ENCODE measurements at places on chromosomes 5 and 9. TPM values are rescaled to one million over a fixed set of nuclear protein-coding genes. Genes with fewer than 3 reads are reported as not detected.

DNA sequence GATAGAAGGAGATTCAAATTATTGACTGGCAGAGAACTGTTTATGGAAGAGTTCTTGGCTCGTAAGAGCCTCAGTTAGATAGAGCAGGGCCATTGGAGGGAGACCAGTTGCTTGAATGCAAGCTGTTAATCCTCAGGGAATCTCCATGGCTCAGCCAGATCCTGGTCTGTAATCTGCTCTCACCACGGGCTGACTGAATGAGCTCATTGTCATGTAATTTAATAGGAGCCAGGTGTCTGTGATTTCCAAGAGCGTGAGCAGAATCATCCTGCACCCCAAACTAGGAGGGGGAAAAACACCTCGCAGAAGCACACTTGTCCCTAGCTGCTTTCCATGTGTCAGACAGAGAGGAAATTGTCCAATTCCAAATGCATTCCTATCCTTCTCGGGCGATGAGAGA is 19.1 kb upstream of the KCNMB1 start:
- no peaks in the 10 kb centered on the region for H3K4me1 ChIP-seq
- H3K36me3 ChIP-seq = no peaks in the 10 kb centered on the region
- no peak overlapping the region for H3K4me3 ChIP-seq
- H3K27ac ChIP-seq = no peak overlapping the region

DNA sequence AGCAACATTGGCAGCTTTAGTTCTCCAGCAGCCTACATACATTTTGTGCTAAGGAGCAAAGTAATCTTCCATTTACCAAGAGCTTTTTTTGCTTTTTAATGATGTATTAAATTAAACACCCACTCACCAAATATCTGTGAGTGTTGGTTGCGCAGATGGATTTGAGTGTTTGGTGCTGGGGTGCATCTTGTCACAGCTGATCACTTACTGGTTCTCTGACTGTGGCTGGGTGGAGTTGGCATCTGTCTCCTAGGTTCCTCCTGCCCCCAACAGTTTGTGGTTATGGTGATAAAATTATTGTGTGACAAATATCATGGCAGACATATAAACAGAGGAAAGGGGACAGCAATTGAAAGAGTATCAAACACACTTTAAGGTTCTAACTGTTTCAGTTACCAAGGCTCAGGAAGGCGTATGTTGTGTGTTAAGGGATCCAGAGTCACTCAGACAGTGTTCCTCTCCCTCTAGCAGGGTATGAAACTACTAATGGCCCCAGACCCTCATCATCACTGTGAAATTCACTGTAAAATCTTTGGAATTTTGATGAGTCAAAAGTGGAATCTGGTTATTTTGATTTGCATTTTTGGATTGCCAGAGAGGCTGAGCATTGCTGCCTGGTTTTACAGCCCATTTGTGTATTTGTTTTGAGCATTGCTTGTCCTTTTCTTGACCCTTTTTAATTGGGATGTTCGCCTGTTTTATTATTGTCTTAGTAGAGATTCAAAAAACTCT is 81.7 kb downstream of the PDE8B start:
- no peaks in the 10 kb centered on the region for H3K27me3 ChIP-seq
- no peaks in the 10 kb centered on the region for H3K4me1 ChIP-seq
- no peak overlapping the region for H3K4me3 ChIP-seq
- H3K27ac ChIP-seq = no peak overlapping the region

DNA sequence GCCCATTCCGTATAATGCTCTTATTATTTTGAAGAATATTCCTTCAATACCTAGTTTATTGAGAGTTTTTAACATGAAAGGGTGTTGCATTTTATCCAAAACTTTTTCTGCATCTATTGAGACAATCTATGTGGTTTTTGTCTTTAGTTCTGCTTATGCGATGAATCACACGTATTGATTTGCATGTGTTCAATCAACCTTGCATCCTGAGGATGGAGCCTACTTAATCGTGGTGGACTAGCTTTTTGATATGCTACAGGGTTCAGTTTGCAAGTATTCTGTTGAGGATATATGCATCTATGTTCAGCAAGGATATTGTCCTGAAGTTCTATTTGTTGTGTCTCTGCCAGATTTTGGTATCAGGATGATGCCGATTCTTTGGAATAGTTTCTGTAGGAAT is 1070.3 kb upstream of the CDH18 start:
- no peak overlapping the region for H3K27ac ChIP-seq
- no peak overlapping the region for H3K4me3 ChIP-seq
- DNase-seq = no peak
- no peaks in the 10 kb centered on the region for H3K4me1 ChIP-seq
- no peaks in the 10 kb centered on the region for H3K27me3 ChIP-seq

PFN3 gene
- total RNA-seq = not detected

DAB2IP gene
- 70.4 TPM for total RNA-seq

STPG3 gene
- not detected for total RNA-seq

VCAN gene
- 67.7 TPM for total RNA-seq
